Fibroblast of mammary gland (primary cell): ENCODE measurements at places on chromosomes 3 and 15.
A peak's percentile ranks its signal among the peaks of the same experiment; 100 is the strongest.

DNA sequence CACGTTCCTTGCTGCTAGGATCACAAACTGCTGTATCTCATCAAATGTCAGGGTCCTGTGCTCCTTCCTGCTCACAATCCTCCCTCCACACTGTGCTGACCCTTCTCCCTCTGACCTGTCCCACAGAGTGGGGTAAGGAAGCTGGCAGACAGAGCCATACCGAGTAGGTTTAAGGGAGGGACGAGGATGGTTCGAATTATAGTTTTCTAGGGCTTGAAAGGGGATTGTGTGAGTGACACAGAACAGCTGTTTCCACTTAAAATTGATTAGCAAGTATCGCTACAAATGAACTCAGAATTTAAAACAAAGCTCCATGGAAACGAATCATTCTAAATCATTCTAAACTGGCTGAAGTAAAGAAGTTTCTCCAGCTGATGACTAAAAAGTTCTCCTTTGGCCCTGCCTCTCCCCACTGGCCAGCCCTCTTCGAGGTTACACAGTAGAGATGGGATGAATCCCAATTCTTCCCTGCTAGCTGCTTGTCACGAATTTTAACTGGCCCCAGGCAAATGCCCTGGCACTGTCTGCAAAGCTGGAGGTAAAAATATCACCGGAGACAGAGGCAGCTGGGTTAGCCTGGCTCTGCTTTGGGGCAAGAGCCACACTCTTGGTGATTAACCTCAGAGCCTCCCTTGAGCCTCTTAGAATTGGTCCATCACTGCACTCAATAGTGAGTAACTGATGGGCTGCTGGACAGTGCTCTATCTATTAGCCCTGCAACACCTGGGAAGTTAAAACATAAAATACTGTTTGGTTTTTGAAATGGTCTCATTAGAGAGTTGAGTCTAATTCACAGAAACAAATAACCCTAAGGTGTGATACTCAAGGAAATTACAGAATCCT, 194.9 kb downstream of the CHST2 start:
- peak; percentile 72 for DNase-seq

- DNase-seq, result no peak
These were observed 835.4 kb upstream of the GBE1 start for GRCh38 chr3:82596805-82597204.

DNA sequence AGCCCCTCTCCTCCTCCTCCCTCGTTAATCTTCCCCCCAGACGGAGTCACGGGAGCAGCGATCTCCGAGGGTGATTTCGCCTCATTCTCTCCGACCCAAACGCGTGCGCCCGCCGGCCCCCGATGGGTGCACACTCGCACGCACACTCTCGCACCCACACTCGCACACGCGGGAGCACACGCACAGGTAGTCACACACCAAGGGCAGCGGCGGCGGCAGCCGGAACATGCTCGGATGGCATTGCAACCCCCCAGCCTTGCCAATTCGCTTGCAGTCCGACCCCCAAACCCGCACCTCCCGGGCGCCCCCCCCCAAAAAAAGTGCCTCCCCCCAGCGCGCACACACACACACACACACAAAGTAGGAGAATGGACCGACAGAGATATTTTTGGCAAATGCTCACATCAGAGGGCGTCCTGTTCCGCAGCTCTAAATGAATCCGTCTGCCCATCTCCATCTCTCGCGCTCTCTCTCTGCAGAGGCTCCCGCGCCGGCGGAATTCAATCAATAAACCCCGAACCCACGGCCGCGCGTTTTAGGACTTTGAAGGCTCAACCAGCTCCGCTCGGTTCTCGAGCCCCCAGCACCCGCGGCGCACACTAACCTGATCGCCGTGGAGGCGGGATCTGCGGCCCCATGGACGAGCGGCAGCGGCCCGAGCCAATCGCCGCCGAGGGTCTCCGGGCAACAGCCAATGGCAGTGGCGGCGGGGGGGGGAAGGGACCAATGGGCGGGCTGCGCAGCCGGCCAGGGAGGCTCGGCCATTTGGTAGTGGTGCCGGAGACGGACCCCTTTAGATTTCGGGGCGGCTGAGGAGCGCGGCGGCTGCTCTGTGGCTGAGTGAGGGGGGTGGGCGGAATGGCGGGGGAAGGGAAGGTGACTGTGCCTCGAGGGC, at the start of gene ANP32A:
TSS of gene ANP32A (minus strand) at position 601 of the 895 bp plus-strand sequence. CDS start at position 457, 144 bp downstream.
- peak; percentile 89 for DNase-seq

GRCh38 chr3:143040261-143040879, 39.0 kb downstream of the U2SURP start:
- DNase-seq, result peak; percentile 66

DNA sequence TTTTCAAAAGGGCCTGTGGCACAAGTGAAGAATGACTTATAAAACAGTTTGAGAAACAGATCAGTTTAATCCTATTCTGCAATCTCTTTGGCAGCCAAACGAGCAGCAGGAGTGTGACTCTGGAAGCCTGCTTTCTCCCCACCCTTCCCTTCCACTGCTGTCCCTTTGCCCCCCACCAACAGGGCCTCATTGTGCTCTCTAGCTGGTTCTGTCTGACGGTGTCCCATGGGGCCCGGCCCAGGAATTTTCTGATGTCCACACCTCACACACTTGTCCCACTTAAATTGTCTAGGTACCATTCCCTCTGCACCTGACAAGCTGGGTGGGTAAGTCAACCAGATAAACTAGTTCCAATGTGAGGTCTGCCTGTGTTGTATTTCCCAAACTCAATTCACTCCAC, 16.4 kb downstream of the SLCO2A1 start:
- DNase-seq, result no peak
